Activated CD4-positive, CD25-positive, alpha-beta regulatory T cell treated with anti-CD3 and anti-CD28 coated beads, Interleukin-2, amount 50 U/mL, for 24 hours (primary cell): ENCODE measurements at places on chromosomes 7 and 10.

DNA sequence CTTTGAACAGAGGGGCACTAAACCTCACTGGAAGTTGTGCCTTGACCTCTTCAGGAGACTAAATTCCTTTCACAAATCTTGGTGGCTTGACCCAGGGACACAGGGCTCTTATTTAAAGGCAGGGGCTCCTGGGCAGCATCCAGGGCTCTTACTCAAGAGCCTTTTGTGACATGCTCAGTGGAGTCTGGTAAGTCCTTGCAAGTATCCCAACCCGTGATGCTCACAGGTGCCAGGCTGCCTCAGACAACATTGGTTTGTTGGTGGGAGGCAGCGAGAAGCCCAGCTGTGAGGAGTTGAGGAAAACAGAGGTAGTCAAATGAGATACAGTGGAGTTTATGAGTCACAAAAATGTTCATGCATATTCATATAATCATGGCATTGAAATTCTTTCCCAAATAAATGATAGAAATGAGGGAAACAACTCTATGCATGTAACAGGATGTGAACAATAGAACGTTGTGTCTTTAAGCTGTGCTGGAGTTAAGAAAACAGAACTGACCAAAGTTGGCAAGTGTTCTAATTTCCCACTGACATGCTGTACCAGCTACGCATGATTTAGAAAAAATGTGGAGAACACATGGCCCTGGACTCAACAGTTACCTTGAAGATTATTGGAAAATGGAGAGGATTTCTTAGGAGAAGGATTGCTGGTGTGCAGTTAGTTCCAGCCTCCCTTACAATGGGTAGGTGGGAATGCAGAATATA lies 654.5 kb upstream of the COBL start:
- ATAC-seq: no peak

GRCh38 chr10:49322371-49323170 lies 23.6 kb downstream of the C10orf71 start:
- ATAC-seq: no peak

DNA sequence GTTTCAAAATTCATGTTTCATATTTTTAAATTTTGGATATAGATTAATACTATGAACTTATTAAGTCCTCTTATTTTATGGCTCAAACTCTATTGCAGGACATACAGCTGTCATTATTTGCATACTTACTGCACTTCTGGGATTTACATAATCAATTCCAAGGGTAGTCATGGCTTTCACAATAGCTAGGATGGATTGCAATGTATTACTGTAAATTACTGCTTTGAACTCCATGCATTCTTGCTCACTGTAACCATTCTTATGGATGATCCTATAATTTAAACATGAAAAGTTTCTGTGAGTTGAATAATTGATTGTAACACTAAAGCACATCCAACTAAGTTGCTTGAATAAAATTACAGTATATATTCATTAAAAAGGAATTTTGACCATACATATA lies 23.5 kb downstream of the GNAT3 start:
- ATAC-seq: no peak

DNA sequence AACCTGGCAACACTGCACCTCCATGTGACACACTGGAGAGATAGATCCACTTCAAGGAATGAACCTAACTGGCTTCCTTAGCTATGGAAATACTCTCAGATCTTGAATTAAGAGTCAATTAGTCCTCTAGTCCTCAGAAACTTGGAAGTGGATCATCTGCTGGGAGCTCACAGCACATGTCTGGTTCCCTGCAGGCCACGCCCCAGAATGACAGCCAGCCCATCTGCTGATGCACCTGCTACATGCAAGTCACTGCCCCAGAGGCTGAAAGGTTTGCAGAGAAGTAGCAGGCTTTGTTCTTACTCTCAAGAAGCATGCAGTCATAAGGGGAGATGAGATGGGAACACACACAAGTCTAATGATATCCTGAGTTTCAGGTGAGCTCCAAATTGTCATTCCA lies 275.9 kb downstream of the SKAP2 start:
- no peak for ATAC-seq

- ATAC-seq: no peak
These were observed 95.0 kb downstream of the CDCA7L start for GRCh38 chr7:21850531-21851285.

DNA sequence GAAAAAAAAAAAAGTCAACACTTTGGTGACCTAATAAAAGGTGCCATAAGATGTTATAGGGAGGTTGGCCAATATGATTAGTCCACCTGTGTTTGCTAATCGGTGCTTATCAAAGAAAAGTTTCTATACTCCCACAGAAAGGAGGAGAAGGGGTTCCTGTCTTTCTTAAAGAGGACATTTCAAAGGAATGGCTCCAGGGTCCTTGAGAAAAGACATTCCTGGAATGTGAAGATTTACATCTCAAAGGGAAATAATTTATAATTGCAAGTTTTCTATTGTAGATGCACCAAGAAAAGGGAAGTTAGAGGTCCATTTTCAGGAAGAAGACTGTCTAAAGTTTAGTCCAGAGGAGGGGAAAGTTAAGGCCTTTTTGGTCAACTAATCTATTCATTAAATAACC lies 715.3 kb downstream of the NXPH1 start:
- no peak for ATAC-seq

DNA sequence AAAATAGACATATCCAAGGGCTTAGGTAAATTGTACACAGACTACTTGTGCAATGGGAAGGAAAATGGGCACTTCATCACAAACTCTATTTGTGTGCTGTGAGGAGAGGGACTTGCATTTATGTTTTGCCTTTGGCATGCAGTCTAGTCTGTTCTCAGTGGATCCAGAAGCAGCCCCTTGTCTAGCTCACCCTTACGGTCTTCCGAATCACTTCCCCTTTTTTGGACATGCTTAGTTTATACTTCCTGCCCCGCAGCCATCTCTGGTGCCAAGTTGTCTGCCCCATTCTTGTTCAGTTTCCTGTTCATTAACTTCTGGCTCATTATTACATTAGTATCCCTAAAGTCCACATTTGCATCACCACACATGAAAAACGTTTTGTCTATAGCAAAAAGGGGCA lies 161.6 kb downstream of the NRCAM start:
- no peak for ATAC-seq

GRCh38 chr7:48832303-48832845 lies 92.0 kb upstream of the CDC14C start:
- no peak for ATAC-seq

DNA sequence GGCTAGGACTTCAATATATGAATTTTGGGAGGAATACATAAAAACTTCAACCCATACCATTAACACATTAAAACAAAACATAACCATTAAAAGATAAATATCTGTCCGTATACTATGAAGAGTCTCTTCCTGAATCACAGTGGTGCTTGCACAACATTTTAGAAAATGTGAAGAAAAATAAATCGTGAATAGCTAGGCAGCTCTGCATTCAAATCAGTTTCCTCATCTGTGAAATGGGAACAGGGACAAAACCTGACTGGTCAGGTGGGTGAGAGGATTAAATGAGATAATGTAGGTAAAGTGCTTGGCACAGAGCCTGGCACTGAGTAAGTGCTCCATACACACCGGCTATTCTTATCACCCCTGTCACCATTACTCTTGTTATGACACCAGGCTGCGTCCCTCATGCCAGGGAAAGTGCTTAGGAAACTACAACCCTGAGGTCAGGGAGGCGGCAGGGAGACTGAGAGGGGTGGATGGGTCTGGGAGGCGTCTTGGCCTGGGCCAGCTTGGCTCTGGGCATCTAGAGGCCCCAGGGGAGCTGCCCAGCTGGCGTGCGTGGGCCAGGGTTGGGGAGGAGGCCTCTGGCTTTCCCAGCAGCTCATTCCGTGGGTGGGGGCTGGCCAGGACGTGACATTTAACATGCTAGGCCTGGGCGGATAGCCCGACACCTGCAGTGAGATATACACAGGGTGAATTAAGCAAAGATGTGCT lies 78.3 kb downstream of the SH3PXD2A start:
- ATAC-seq: no peak

GRCh38 chr10:13404305-13404759 lies 56.2 kb upstream of the SEPHS1 start:
- ATAC-seq: no peak

- ATAC-seq: no peak
These were observed 1226.4 kb downstream of the XPNPEP1 start for GRCh38 chr10:108696792-108697477.
